Smooth muscle cell of bladder (primary cell): ENCODE measurements at places on chromosomes 12 and 14. TPM values are rescaled to one million over a fixed set of nuclear protein-coding genes. Genes with fewer than 3 reads are reported as not detected.

Gene CCDC38
- not detected in 2 replicates for total RNA-seq

Gene TAS2R20
- 2.2 and 2.4 TPM in 2 replicates for total RNA-seq

Gene PROX2
- not detected in 2 replicates for total RNA-seq

Gene GPR132
- total RNA-seq = under 0.01 and 0.55 TPM in 2 replicates

Gene TAS2R43
- 1.3 TPM in 1 of 2 replicates, not detected in the other for total RNA-seq

Gene TMEM116
- 9.2 and 14.1 TPM in 2 replicates for total RNA-seq

Gene TSPAN19
- total RNA-seq = not detected in 2 replicates

Gene LMNTD1
- 0.28 and 0.37 TPM in 2 replicates for total RNA-seq

Gene KRT79
- total RNA-seq = not detected in 2 replicates
